T-helper 17 cell (primary cell): ENCODE measurements at places on chromosomes 13 and 19.

DNA sequence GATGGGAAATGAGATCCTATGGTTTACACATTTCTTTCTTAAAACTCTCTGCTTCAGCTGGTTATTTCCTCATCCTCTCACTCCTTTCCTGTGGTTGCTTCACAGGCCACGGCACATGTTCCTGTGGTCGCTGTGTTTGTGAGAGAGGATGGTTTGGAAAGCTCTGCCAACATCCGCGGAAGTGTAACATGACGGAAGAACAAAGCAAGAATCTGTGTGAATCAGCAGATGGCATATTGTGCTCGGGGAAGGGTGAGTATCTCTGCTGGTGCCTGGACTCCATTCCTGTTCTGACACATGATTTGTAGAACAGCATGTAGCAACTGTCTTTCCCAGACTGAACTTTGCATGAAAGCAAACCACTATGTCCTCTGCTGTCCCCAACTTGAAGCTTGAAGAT is 254.2 kb downstream of the ITGBL1 start:
- no peak for DNase-seq

- DNase-seq = peak; percentile 38
Observed at GRCh38 chr19:46015687-46016425, 7.0 kb downstream of the PGLYRP1 start.

- DNase-seq = no peak
Observed at GRCh38 chr19:43534816-43535761, 2.1 kb downstream of the ZNF575 start.

DNA sequence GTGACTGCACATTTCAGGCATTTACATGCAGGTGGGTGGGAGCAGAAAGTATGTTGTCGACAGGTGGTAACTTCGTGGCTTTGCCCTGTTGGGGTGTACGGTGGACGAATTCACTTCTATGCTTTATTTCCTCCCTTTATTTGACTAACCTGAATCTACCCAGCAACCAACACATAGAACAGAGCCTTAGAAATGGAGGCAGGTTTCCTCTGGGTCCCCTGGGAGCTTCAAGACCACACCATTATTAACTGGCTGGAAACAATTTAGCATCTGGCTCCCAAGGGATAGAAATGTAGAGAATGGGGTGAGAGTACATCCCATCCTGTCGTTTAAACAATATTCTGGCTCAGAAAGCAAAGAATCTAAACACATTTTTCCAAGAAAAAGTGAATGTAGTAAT is 244.4 kb downstream of the DLEU7 start:
- no peak for DNase-seq

- no peak for DNase-seq
Observed at GRCh38 chr13:21330126-21330861, 128.8 kb downstream of the ZDHHC20 start.

GRCh38 chr19:54077334-54077733 is 3.8 kb downstream of the TARM1 start:
- no peak for DNase-seq

DNA sequence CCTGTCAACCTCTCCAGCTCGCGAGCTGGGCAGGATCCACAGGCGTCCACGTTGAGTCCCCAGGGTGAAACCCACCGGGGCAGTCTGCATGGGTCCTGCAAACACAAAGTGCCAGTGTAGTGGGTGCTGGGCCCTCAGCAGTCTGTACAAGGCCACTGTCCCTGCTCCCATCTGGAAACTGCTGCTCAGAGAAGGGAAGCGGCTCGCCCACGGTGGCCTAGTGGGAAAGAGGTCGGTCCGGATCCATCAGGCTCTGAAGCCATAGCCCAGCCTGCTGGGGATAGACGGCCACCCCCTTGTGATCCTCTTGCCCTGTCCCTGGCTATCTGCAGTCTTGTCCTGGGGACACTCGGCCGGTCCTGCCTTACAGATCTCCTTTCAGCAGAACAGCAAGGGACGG is 2.6 kb upstream of the DIRAS1 start:
- DNase-seq = no peak

- no peak for DNase-seq
Observed at GRCh38 chr13:33479105-33479504, 193.6 kb upstream of the STARD13 start.

DNA sequence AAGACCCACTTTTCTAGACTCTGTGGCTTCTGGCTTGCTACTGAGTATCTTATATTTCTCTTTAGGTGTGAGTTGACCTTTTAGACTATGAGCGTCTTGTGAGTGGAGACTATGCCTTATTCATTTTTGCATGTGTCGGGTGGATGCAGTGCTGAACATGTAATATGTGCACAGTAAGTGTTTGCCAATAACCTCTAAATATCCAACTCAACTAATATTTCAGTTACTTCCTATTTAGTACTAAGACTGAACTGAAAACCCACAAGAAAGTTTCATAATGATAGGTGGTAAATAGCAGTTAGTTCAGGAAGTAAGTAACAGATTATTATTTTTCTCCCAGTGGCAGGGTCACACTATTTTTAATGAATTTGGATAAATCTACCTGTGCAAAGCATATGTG is 269.3 kb downstream of the KCNRG start:
- no peak for DNase-seq

- no peak for DNase-seq
Observed at GRCh38 chr19:55097864-55098715, 19.3 kb downstream of the PPP1R12C start.

- no peak for DNase-seq
Observed at GRCh38 chr19:46115396-46116106, 8.9 kb downstream of the IGFL3 start.

- DNase-seq = no peak
Observed at GRCh38 chr19:17471410-17472125, 1.2 kb downstream of the SLC27A1 start.

DNA sequence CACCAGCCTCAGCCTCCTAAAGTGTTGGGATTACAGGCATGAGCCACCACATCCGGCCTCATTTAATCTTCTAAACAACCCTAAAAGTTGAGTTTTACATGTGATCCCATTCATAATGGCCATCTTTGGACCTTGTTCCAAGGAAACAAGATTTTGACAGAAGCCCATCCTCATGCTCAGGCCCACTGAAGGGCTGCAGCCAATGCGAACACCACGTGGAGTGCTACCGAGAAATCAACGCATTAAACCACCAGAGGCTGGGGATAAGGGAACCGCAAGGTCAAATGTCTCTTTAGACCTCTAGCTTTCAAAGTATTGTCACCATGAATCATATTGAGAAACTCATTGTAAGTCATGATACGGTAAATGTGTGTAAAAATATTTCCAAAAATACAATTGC is 49.4 kb upstream of the DOCK9 start:
- no peak for DNase-seq

GRCh38 chr13:48265217-48265815 is 32.3 kb downstream of the ITM2B start:
- DNase-seq = no peak

GRCh38 chr19:40933025-40933424 is 51.0 kb upstream of the CYP2A7 start:
- no peak for DNase-seq

DNA sequence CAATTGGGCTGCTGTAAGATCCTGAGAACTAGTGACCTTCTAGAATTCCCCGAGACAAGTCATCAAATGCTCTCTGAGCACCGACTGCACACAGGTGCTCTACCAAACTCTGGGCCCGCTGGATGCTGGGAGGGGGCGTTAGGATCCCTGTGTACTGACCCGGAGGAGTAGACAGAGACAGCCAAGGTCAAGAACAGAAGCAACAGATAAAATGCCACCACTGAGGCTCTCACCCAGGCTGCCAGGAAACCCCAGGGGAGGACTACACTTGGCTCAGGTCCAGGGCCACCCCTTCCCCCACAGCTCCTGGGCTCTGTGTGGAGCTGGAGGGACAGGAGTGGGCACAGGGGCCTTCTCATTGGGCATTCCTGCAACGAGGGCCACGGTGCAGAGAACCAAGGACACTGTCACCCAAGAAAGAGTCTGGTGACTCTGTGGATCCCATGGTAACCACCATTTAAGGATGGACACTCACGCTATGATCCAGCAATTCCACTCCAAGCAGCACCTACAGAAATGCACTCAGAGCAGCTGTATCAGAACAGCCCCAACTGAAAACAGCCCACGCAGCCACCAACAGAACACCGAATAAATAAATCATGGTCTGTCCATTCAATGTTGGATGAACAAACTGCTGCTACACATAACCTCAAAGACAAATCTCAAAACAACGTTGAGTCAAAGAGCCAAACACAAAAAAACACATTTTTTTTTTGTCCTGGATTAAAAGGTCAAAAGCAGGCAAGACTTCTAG is 16.8 kb upstream of the SLC35E1 start:
- no peak for DNase-seq

- DNase-seq = no peak
Observed at GRCh38 chr19:13938301-13939064, at the start of gene PODNL1. PODNL1 (minus strand) TSS chr19:13938417; CDS start chr19:13938181, 236 bp downstream.

- no peak for DNase-seq
Observed at GRCh38 chr19:46992699-46993535, 26.7 kb upstream of the NPAS1 start.

- peak; percentile 40 for DNase-seq
Observed at GRCh38 chr19:16628984-16629691, 1.1 kb upstream of the MED26 start.

- DNase-seq = no peak
Observed at GRCh38 chr13:105670179-105670990, 865.1 kb downstream of the EFNB2 start.

DNA sequence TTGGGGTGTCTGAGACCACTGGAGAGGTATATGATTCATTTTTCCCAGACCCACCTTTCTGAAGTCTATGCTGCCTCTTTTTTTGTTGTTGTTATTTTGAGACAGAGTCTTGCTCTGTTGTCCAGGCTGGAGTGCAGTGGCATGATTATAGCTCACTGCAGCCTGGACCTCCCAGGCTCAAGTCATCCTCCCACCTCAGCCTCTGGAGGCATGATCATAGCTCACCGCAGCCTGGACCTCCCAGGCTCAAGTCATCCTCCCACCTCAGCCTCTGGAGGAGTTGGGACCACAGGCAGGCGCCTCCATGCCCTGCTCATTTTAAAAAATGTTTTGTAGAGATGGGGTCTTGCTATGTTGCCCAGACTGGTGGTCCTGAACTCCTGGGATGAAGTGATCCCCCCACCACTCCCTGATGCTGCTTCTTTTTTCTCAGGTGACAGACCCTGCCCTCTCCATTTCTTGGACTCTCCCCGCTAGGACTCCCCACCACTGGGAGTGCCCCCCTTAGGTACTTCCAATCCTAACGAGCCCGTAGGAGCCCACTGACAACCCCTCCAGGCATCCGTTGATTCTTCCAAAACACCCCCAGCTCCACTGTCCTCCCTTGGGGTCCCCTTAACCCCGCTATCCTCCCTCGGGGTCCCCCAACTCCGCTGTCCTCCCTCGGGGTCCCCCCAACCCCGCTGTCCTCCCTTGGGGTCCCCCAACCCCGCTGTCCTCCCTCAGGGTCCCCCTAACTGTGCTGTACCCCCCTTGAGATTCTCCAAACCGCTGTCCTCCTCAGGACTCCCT is 45.4 kb downstream of the ARHGEF18 start:
- no peak for DNase-seq

GRCh38 chr19:42254850-42255765 is at the start of gene ERF:
ERF (minus strand) TSS chr19:42255128; CDS start chr19:42254999, 129 bp downstream.
- peak; percentile 93 for DNase-seq

- peak; percentile 53 for DNase-seq
Observed at GRCh38 chr19:1401138-1401888, at the start of gene GAMT. GAMT (minus strand) TSS chr19:1401542; CDS start chr19:1401476, 66 bp downstream.

GRCh38 chr13:102461302-102461701 is 59.5 kb upstream of the FGF14 start:
- DNase-seq = no peak

DNA sequence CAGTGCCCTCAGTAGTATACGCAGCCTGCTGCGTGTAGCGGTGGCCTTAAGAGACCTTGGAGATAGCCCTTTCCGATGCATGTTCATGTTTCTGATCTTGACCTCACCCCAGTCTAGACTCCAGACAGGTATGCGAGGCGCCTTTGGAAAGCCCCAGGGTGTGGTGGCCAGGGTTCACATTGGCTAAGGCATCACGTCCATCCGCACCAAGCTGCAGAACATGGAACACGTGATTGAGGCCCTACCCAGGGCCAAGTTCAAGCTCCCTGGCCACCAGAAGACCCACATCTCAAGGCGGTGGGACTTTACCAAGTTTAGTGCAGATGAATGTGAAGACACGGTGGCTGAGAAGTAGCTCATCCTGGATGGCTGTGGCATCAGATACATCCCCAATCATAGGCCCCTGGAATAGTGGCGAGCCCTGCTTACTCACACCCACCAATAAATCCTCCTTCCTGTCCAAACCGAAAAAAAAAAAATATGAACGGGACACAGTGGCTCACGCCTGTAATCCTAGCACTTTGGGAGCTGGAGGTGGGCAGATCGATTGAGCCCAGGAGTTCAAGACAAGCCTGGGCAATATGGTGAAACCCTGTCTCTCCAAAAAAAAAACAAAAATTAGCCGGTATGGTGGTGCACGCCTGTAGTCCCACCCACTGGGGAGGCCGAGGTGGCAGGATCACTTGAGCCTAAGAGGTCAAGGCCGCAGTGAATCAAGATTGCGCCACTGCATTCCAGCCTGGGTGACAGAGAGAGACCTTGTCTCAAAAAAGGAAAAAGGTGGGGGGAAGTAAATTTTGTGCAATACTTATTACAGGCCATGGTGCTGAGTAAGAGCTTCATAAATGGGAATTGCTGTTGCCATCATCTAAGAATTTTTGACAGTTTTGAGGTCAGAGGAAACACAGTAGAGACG is 12.4 kb upstream of the CBLC start:
- DNase-seq = no peak

GRCh38 chr19:34976611-34977010 is 12.6 kb upstream of the ZNF792 start:
- DNase-seq = no peak

DNA sequence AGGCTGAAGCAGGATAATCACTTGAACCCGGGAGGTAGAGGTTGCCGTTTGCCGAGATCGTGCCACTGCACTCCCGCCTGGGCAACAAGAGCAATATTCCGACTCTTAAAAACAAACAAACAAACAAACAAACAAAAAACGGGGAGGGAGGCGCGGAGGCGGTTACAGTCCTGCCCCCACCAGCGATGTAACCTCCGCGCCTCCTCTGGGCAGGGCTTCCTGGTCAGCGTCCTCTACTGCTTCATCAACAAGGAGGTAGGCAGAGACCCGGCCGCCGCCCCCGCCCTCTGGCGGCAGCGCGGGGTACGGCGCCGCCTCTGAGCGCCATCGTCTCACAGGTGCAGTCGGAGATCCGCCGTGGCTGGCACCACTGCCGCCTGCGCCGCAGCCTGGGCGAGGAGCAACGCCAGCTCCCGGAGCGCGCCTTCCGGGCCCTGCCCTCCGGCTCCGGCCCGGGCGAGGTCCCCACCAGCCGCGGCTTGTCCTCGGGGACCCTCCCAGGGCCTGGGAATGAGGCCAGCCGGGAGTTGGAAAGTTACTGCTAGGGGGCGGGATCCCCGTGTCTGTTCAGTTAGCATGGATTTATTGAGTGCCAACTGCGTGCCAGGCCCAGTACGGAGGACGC is 10.2 kb downstream of the SNRPD2 start:
- DNase-seq = peak; percentile 80
